ENCODE measurements at places on chromosomes 16 and 17.
A peak's percentile ranks its signal among the peaks of the same experiment; 100 is the strongest.

DNA sequence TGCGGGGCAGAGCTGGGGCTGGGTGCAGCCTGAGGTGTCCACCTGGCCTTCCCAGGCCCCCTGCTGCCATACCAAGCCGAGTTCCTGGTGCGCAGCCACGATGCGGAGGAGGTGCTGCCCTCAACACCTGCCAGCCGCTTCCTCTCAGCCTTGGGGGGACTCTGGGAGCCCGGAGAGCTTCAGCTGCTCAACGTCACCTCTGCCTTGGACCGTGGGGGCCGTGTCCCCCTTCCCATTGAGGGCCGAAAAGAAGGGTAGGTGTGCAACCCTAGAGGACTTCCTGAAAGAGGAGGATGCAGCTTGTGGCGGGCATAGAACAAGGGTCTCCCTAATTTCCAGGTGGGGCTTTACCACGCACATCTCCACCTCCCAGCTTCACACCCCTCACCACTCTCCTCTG is 2.5 kb downstream of the SGCA start:
- no peak for DNase-seq

DNA sequence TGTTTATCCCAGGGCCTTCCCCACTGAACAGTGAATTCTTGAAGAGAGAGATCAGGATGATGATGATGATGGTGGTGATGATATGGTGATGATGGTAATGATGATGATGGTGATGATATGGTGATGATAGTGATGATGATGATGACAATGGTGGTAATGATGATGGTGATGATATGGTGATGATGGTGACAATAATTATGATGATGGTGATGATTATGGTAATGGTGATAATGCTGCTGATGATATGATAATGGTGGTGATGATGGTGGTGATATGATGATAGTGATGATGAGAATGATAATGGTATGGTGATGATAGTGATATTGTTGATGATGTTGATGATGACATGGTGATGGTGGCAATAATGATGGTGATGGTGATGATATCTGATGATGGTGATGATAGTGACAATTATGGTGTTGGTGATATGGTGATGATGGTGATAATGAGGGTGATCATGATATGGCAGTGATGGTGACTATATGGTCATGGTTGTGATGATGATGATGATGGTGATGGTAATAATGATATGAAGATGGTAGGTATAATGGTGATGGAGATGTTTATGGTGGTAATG is 99.9 kb downstream of the HAPSTR1 start:
- no peak for DNase-seq

DNA sequence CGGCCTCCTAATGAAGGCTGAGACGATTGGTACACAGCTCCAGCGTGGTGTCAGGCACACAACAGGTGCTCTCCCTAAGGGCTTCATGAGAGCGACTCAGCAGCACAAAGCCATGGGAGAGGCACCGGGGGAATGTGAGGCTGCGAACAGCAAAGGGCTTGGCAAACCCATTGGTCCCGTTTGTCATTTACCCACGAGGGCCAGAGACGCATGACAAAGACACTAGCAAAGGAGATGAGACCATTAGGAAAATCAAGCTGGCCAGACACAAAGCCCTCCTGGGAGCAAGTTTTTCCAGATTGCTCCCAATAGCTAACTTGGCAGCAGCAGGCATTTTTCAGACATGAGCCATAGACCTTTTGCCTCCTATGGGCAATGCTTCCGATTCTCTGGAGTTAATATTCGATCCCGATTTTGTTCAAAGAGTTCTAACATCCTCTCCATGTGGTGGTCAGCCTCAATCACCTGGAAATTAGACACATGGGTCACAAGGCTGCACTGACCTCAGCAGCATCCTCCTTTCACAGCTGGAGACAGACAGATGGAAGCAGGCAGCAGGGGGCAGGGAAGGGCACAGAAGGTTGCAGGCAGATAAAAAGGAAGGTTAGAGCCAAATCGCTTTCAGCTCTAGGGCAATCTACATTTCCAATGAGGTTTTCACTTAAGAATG is 38.2 kb downstream of the TK2 start:
- DNase-seq, result no peak

DNA sequence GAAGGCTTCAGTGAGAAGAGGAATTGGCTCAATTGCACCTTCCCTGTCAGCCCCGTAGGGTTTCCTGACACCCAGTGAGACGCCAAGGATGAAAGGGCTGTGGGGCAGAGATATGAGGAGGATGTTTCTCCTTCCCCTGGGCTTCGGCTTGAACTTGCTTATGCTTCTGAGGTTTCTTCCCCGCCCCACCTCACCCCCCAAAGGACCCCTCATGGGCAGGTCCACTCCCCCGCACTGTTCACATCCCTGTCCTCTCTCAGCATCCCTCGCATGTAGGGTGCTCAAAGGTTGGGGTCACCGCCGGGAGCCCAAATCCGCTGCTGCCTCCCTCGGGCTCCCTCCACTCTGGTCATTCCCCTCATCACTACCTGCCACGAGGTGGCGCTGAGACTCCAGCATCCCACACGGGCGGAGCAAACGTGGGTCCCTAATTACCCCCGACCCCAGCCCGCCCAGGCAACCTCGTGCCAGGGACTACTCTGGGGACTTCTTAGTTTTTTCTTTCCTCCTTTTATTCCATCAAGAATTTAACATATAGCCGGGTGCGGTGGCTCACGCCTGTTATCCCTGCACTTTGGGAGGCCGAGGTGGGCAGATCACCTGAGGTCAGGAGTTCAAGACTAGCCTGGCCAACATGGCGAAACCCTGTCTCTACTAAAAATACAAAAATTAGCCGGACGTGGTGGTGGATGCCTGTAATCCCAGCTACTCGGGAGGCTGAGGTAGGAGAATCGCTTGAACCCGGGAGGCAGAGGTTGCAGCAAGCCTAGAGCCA is 3.3 kb upstream of the TRARG1 start:
- DNase-seq, result peak; percentile 78

- no peak for DNase-seq
Measured at GRCh38 chr16:5367951-5368350, 270.4 kb upstream of the EEF2KMT start.

DNA sequence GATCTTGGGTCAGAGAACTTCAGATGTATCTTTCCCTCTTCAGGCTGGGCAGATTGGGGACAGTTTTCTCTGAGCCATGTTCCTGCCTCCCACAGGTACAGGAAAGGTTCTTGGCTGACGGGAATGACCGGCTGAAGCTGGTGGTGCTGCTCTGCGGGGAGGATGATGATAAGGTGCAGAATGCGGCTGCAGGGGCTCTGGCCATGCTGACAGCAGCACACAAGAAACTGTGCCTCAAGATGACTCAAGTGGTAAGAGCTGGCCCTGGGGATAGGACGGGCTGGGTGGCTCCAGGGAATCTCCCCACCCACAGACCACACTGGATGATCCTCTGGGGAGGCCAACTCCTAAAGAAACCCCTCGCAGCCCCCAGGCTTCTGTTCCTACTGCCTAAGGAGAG is 10.9 kb downstream of the SLC35G3 start:
- no peak for DNase-seq

- DNase-seq, result no peak
Measured at GRCh38 chr16:23786964-23787561, 32.2 kb downstream of the CHP2 start.

DNA sequence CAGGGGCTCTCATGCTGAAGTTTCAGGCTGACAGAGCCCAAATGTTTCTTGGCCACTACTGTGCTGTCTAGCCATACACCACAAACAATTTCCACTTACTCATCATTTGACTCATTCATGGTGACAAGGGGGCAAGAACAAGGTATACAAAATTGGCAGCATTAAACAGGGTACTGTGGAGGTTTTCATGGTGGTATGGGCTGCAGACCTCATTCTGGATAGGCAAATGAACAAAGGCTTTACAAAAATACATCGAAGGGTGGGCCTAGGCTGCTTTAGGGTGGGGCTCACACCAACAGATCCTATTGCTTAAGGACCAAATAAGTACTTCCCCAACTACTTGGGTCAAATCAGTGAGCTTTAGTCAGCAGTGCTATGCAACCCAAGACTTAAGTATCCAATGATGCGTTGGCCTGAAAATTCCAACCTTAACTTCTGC is 53.0 kb downstream of the N4BP1 start:
- DNase-seq, result no peak

DNA sequence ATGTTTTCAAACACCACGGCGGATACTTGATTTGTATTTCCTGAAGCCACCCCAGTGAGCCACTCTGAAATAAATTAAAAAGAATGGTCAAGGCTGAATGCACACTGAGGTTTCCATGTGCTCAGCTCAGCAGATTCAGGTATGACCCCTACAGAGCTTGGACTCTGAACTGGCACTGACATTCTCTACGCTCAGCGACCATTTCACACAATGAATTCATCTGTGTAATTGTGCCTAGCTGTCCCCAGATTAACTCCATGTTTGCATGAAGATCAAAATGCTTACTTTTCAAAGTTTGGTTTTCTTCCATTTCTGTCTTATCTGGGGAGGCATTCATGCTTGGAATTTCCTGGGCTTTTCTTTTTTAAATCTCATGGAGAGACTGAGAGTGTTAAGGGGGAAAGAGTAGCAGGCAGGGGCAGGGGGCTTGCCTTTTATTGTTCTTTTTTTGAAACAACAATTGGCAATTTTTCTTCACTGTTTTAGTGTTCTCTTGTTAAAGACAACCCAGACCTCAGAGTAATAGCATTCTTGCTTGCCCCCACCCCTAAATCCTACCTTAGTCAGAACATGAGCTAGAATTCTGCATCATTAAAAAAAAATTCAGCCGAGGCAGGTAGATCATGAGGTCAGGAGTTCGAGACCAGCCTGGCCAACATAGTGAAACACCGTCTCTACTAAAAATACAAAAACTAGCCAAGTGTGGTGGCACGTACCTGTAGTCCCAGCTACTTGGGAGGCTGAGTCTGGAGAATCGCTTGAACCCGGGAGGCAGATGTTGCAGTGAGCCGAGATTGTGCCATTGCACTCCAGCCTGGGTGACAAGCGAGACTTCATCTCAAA is 85.5 kb upstream of the HNF1B start:
- DNase-seq, result no peak

DNA sequence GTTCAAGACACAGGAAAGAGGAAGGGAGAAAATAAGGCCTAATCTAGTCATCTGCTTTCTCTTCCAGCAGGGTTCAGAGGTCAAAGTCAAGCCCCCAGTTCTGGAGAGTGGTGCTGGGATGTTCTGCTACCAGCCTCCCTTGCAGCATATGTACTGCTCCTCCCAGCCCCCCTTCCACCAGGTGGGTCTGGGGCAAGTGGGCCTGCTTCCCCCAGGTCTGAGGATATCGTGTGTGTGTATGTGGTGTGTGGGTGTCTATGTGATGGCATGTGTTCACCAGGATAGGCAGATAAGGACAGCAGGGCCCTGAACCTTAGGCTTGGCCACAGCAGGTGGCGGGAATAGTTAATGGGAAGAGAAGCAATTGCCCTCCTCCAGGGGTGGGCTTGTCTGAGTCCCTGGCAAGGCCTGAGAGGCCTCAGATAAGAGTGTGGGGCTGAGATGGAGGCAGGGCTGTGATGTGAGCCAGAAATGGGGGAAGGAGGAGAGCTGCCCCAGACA is 21.1 kb downstream of the FOXN1 start:
- DNase-seq, result no peak

- DNase-seq, result peak; percentile 31
Measured at GRCh38 chr17:79075446-79075750, 774 bp downstream of the ENGASE start.

DNA sequence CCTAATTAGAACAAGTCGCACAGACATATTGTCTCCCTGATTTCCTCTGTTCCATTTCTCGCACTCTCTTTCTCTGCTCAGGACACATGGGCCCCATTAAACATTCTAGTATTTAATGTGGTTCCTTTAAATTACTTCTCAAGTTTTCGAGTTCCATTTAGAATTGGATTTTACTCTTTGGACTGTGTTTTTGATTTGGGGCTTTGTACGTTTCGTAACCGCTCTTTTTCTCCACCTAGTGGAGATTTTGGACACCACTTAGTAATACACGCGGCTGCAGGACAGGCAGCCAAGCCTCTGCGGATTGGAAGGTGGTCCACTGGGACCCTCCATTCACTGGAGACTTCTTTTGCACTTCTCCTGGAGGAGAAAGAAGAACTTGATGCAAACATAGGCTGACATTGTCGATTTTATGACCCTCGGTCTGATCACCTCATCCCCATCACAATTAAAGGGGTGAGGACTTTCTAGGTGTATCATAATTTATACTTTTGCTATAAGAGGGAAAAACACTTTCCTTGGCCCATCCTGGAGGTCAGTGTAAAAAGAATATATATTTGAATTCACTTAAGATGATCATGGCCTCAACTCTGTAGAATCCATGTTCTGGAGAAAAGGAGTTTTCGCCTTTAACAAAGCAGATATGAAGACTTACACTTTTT is 85.7 kb downstream of the NOG start:
- DNase-seq, result no peak

DNA sequence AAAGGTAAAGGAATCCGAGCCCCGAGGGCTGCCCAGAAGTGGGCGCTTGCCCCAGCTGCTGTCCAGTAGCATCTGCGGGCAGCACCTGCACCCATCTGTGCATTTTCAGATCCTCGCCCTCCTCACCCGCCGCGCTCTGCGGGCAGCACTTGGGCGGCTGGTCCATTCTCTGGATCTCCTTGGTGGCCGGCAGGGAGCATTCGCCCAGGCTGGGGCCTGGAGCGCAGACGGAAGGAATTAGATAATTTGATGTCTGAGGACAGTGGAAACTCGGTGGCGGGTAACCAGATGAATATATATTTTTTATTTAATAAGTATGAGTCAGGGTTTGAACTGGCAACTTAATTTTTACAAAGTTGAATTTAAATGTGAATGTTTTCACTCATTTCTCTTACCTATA is 88.5 kb downstream of the NPIPB11 start:
- no peak for DNase-seq

GRCh38 chr17:1644493-1645206 is 882 bp downstream of the SCARF1 start:
- peak; percentile 59 for DNase-seq

- no peak for DNase-seq
Measured at GRCh38 chr17:64161380-64162176, 31.6 kb upstream of the ERN1 start.

GRCh38 chr17:14593956-14594355 is 293.1 kb downstream of the HS3ST3B1 start:
- DNase-seq, result no peak

- no peak for DNase-seq
Measured at GRCh38 chr17:39599004-39599664, 8.6 kb downstream of the NEUROD2 start.

DNA sequence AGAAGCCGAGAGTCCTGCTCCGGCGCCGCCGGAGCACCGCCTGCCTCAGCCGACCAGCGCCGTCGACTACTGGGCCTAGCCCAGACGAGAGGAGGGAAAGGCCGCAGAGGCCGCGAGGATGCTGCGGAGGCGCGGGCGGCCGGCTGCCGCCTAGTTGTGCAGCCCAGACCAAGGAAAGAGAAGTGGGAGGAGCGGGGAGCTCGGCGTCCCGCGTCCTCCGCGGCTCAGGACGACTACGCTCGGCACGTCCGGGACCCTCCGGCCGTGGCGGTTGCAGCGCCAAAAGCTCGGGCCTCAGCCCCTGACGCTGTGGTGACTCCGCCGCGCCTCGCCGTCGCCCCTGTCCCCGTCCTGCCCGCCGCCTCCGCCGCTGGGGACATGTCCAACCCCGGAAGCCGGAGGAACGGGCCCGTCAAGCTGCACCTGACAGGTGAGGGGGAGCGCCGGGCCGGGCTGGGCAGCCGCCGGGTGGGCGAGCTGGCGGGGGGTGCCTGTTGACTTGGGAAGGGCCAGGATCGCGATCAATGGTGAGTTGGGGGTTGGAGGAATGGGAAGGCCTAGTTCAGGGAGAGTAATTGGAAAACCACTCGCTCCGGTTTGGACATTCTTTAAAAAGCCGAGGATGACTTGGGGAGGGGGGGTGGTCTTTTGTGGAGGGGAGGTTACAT is 37.7 kb downstream of the RNF135 start:
- DNase-seq, result peak; percentile 62

GRCh38 chr16:89308391-89309333 is 91.2 kb downstream of the ZNF778 start:
- peak; percentile 70 for DNase-seq

Measured in activated CD4-positive, alpha-beta memory T cell treated with anti-CD3 and anti-CD28 coated beads, Interleukin-2, amount 10 ng/mL, durations not matched to agents 7 days and 5 days (primary cell).